ENCODE measurements at places on chromosomes 6 and 20.

DNA sequence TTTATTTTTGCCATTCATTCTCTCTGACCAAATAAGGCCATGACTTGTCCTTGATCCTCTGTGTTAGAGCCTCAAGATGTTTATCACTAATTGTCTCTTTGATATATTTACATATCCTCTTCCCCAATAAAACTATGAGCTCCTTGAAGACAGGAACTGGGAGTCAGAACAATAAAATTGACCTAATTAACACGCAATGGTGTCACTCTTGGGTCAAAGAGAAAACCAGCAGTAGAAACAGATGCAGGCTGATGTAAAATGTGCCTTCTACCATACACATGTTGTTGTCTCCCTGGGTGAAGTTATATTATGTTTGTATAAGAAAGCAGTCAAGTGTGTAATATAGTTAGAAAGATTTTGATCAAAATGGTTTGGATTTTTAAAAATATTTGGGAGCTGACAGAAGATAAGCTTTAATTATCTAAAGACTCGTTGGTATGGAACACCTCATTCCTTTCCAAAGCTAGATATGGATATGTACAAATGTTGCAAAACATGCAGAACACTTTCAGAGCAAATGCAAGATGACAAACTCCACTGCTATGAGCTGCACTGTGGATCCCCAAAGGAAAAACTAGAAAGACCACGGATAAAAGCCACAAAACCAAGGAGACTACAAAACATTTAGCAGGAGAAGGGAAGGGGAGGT lies 109.7 kb upstream of the STMND1 start:
- DNase-seq: no peak

DNA sequence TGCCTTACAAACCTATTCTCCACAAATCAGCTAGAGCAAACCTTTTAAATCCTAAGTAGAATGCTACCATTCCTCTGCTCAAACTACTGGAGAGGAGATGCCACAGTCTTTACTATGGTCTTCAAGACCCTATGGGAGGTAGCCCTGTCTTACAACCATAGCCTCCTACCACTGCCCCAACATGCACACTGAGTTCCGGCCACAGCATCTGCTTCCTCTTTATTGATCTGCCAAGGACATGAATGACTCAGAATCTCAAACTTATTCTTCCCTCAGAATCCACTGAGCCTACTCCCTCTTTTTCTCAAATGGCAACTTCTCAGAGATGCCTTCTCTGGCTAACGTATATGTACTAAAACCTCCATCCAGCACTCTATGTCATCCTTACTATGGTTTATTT lies 12.2 kb upstream of the ANKEF1 start:
- no peak for DNase-seq

DNA sequence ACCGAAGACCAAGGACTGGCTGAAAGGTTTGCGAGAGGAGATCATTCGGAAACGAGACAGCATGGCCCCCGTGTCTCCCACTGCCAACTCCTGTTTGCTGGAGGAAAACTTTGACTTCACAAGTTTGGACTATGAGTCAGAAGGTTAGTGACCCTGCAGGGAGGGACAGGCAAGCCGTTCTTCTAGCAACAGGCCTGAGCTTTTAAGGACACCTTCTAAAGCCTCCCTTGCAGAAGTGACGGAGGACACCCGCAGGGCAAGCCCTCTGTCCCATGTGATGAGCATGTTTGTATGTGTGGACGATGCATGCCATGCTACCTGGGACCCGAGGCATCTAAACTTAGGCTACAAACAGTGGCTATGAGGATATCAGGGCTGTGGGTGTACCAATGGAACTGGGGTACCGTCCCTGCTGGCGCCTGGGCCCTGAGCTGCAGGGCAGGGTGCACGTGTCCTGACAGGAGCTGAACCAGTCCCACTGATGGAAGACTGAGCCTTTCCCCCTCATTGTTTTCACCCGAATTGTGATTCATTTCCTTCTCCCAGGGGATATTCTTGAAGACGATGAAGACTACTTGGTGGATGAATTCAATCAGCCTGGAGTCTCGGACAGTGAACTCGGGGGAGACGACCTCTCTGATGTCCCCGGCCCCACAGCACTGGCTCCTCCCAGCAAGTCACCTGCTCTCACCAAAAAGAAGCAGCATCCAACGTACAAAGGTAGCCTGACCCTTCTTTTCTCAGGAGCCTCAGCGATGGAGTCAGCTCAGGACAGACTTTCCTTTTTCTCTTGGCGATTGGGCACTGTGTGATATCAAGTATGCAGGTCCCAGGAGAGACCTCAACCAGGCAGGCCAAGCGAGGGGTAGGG lies 84.4 kb downstream of the SERAC1 start:
- no peak for DNase-seq

GRCh38 chr20:40195742-40196141 lies 493.3 kb downstream of the MAFB start:
- DNase-seq: no peak

GRCh38 chr6:79812195-79812594 lies 135.2 kb downstream of the ELOVL4 start:
- no peak for DNase-seq

DNA sequence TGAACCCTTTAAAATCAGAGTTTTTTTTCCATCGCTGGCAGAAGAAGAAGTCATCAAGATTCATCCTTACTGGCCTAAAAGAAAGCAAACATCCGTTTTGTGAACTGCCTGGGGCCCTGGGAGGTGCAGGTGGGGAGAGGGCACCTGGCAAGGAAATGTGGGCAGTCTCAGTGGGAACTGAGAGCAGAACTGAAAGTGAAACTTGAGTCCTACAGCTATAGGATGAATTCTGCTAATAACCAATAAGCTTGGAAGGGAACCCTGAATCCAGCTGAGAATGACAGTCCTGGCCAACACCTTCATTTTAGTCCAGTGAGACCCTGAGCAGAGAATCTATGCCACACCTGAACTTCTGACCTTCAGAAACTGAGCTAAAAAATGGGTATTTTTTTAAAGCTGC lies 130.1 kb upstream of the ASCC3 start:
- DNase-seq: no peak

DNA sequence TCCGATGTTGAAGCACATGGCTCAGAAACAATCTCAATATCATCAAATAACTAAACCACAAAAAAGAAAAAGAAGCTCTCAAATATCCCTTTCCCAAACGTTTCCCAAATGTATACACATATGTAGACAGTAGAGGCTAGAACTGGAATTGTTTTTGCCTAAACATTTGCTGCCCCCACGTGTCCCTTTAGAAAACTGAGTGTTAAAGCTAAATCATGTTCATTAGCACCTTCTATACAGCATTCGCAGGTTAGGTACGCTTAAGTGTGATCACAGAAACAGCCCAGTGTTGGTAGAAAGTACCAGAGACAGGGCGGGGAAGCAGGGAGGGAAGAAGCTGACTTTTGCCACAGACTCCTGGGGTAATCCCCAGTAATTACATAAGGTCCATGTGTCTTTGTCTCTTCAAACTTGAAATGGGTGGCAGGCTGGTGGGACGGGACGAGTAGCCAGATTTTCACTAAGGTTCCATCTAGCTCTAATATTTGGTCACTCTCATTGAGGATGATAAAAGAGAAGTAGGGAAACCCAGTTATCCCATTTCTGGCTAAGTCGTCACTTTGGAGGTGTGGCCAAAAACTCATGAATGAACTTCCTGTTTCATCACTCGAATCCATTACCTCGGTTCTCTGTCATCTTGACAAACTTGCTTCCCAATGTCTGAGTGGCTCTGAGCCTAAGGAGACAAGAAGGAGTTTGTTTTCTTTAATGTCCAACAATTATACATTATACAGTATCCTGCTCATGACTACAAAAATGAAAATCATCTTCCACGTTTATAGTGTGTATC lies 15.0 kb upstream of the TFAP2A start:
- no peak for DNase-seq

DNA sequence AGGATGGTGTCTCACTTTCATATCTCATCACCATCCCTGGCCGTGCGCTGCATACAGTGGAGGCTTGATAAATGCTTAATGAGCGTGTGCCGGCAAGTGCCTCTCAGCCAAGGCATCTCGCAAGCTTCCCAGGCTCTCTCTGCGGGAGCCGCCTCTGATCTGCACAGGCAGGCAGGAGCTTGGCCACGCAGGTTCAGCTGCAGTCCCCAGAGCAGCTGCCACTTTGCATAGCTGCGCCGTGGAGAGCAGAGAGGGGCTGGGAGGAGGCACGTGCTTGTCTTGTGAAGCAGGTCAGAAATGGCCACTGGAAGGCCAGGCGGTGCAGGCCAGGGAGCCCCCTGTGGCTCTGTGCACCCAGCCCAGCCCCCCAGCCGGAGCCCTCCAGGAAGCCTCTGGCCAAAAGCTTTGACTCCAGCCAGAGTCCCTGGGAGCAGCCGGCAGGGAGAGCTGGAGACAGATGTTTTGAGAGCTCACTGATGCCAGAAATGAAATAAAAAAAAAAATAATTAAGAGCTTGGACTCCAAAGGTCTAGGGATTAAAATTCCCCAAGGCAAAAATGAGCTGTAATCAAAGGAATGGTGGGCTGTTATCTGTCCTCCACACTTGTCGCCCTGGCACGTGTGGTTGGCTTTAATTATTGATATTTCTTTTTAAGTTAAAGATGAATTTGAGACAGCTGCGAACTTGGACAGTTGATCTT lies 377.0 kb downstream of the CDH4 start:
- peak; percentile 35 for DNase-seq

- DNase-seq: no peak
Measured at GRCh38 chr20:62787321-62787720, 9.0 kb upstream of the MRGBP start.

DNA sequence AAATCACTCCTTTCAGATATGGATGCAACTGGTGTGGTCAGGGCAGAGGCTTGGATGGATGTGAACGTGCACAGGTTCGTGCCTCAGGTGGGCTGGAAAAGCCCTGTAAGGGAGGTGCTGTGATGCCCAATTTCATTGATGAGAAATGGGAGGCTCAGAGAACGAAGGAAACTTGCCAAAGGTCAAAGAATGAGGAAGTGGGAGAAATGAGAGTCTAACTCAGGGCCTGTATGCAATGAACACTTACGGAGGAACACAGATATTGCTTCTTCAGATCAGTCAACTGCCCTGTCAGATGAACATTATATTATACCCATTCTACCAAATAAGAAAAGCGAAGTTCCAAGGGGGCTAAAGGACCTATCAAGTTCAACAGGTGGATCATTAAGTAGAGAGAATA lies 134.7 kb downstream of the RCAN2 start:
- no peak for DNase-seq

- DNase-seq: no peak
Measured at GRCh38 chr20:39398656-39399055, 436.5 kb downstream of the DHX35 start.

GRCh38 chr6:9224539-9224938 lies 789.2 kb upstream of the SLC35B3 start:
- DNase-seq: no peak

DNA sequence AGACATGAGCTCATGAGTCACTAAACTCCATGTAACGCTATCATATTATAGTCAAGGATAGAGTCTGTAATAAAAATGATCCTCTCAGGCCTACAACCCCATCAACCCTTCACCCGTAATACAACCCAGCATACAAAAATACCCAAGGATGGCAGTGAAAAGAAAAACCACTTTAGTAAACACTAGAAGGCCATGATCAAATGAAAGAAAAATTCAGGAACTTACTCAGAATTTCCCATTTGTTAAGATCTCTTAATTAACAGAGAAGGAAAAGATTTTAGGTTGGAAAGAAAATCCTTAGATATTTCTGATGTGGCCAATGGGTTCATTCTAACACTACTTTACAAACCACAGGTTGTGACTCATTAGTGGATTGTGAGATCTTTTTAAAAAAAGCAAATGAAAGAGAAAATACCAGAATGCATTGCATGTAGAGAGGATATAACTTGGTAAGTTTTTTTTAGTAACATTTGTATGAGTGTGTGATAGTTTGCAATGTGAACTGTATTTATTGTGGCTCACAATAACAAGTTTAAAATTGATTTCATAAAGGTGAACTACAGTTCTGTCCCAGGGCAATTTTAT lies 8.0 kb upstream of the UBE2J1 start:
- no peak for DNase-seq

DNA sequence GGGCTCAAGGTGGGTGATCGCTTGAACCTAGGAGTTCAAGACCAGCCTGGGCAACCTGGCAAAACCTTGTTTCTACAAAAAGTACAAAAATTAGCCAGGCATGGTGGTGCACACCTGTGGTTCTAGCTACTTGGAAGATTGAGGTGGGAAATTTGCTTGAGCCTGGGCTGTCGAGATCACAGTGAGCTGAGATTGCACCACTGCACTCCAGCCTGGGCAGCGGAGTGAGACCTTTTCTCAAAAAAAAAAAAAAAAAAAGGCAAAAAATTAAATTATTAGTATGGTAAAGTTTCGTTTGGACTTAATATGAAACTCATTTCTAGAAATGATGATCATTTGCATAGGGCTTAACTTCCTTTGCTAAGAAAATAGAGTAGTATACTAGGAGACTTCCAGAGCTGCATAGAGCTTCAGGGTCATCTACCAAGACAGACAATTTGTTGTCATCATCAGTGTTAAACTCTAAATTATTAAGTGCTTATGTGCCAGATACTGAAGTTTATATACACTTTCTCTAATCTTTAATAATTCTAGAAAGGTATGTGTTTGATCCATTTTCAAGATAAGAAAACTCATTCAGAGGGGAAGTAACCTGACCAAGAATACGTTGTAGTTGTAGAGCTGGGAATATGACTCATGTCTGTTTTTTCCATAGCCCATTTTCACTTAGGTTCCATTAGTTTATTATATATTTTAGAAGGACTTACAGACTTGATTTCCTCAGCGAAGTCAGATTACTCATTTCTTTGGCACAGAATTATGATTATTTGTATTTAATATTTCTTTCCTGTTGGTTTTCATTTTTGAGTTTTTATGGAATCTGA lies 84.5 kb downstream of the SLC16A10 start:
- DNase-seq: no peak

GRCh38 chr6:141463237-141463977 lies 669.3 kb upstream of the GJE1 start:
- DNase-seq: no peak

DNA sequence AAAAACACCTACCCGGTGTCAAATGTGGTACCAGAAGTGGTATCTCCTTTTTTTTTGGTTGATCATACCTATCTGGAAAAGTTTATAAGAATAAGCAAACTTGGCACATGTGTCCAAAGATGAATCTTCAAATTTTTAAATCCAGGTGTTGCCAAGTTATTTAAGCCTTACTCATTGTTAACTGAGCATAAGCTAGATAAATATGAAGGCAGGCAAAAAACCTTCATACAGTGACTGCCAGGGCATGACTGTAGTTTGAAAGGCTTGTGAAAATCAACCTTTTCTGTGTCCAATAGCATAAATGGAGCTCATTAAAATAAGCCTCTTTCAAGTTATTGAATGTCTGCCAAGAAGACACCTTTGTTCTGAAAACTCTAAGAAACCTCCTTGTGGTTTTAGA lies 699.2 kb downstream of the DOK5 start:
- DNase-seq: no peak

DNA sequence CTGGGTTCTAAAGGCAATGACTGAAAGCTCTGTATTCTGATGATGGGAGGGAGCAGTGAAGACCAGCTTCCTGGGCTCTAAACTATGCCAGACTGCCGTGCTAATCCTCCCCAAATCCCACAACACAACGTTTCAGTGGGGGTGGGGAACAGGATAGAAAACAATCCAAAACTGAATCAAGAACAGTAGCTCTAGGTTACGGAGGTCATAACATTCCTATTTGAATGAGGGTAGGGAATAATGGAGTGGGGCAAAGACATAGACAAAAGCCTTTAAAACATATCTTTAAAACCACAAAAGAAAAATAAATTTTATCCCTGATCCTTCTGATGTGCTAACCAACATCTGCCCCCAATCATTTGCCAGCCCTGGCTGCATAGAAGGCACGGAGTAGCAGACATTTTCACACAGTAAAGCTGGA lies 7.8 kb downstream of the USP49 start:
- no peak for DNase-seq

GRCh38 chr6:52674666-52675065 lies 3.8 kb downstream of the TMEM14A start:
- no peak for DNase-seq

- DNase-seq: no peak
Measured at GRCh38 chr6:33112148-33112547, 36.4 kb downstream of the HLA-DPB1 start.

Data from NCI-H187 (cell line).